Stimulated activated memory B cell treated with anti-CD40 and anti-IgM and Interleukin-4, amounts not matched to agents 10 μg/mL and 1 μg/mL and 100 μg/mL, for 72 hours (primary cell): ENCODE measurements at places on chromosomes 3 and 15.

GRCh38 chr3:103585809-103586208 is 1151.0 kb downstream of the ZPLD1 start:
- no peaks in the 10 kb centered on the region for H3K27me3 ChIP-seq
- no peaks in the 10 kb centered on the region for H3K4me1 ChIP-seq
- H3K36me3 ChIP-seq, result no peaks in the 10 kb centered on the region
- no peak for ATAC-seq

DNA sequence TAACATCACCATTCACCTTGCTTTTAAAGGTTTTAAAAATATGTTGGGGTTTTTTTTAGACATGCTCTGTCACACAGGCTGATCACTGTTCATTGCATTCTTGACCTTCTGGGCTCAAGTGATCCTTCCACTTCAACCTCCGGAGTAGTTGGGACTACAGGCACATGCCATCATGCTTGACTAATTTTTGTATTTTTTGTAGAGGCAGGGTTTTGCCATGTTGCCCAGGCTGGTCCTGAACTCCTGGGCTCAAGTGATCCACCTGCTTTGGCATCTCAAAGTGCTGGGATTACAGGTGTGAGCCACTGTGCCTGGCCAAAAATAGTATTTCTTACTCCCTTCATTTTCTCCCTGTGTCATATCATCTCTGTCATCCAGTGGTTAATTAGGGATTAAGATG is 101.4 kb downstream of the PIK3R4 start:
- H3K27me3 ChIP-seq, result peaks cover 22% of the 10 kb centered on the region
- H3K27ac ChIP-seq, result no peak overlapping the region
- no peak for ATAC-seq
- H3K4me1 ChIP-seq, result no peaks in the 10 kb centered on the region
- no peak overlapping the region for H3K4me3 ChIP-seq

DNA sequence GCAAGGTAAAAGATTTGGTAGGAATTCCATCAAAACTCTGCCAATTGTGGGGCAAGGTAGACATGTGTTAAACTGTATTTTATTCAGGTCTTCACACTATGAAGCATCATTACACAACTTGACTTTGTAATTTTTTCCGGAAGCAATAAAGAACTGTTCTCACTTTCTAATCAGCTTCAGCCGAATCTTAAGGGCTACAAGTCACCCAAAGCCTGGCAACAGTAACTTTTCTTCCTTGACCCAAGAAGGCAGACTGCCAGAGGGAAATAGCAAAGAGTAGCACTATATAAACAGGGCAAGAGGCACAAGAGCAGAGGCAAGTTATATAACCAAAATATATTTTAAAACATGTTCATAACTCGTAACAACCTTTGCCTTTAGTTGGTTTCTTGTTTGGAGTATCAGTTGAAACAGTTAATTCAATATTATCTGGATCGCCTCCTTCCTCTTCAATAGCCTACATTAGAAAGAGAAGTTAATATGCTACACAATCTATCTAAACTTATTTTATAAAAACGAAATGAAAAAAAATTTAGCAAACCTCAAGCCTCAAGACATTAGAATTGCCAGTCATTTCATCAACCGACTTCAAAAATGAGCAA is 1.4 kb downstream of the SLTM start:
- H3K27ac ChIP-seq, result peak overlapping the region; percentile 99
- H3K27me3 ChIP-seq, result no peaks in the 10 kb centered on the region
- H3K4me1 ChIP-seq, result peaks cover 7% of the 10 kb centered on the region
- H3K36me3 ChIP-seq, result no peaks in the 10 kb centered on the region

DNA sequence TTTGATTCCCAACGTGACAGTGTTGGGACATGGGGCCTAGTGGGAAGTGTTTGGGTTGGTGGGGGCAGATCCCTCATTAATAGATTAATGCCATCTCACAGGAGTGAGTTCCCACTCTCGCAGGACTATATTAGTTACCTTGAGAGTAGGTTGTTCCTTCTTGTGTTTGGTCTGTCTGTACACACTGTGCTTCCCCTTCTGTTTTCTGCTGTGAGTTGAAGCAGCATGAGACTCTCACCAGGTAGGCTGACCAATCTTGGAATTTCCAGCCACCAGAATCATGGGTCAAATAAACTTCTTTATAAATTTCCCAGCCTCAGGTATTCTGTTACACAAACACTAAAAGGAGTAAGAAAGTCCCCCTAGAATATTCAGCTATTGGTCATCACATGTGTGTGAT is 145.4 kb downstream of the ERC2 start:
- no peaks in the 10 kb centered on the region for H3K36me3 ChIP-seq
- peaks cover 14% of the 10 kb centered on the region for H3K27me3 ChIP-seq
- H3K4me1 ChIP-seq, result peaks cover 32% of the 10 kb centered on the region
- H3K27ac ChIP-seq, result peak overlapping the region; percentile 12

- H3K4me1 ChIP-seq, result peaks cover 7% of the 10 kb centered on the region
- no peak overlapping the region for H3K27ac ChIP-seq
- H3K4me3 ChIP-seq, result no peak overlapping the region
- H3K27me3 ChIP-seq, result no peaks in the 10 kb centered on the region
- ATAC-seq, result no peak
Measured at GRCh38 chr3:9826815-9827573, 16.8 kb downstream of the RPUSD3 start.

DNA sequence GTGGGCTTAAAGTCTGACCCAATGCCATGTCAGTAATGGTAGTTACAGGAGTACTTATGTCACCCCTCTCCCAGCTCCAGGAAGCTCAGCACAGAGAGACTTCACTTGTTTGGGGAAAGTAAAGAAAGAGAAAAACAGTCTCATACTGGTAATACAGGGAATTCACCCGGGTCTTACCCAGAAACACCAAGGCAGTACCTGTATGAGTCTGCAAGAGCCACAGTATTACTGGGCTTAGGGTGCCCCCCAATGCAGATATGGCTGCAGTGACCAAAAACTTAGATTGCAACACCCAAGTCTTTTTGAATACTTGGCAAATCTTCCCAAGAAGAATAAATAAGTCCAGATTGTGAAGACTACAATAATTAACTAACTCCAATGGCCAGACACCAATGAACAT is 622.1 kb downstream of the IGSF11 start:
- H3K27ac ChIP-seq, result no peak overlapping the region
- ATAC-seq, result no peak
- no peaks in the 10 kb centered on the region for H3K27me3 ChIP-seq
- H3K4me1 ChIP-seq, result no peaks in the 10 kb centered on the region
- H3K4me3 ChIP-seq, result no peak overlapping the region
- H3K36me3 ChIP-seq, result no peaks in the 10 kb centered on the region
